ENCODE measurements at places on chromosomes 12 and 14.
A peak's percentile ranks its signal among the peaks of the same experiment; 100 is the strongest.

- DNase-seq, result no peak
Observed at GRCh38 chr14:23694085-23694948, 58.2 kb downstream of the DHRS2 start.

- no peak for DNase-seq
Observed at GRCh38 chr12:127657036-127657435, 609.9 kb upstream of the TMEM132C start.

DNA sequence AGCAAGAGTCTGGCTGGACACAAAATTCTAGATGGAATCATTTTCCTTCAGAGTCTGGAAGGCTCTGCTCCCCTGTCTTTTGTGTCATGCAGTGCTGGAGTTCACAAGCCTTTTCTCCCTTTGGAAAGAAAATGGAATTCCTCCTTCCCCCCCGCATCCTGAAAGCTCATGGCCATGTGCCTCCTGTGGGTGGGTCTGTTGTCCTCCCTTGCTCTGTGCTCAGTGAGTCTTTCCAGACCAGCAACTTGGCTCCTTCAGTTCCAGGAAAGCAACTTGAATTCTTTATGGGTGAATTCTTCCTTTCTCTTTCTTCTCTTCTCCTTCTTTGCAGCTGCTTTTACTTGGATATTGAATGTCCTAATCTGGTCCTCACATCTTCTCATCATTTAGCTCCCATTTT lies 70.2 kb downstream of the TUNAR start:
- DNase-seq, result no peak

GRCh38 chr14:104322531-104323366 lies 184.4 kb downstream of the KIF26A start:
- DNase-seq, result no peak

- DNase-seq, result no peak
Observed at GRCh38 chr12:103144278-103144677, 186.8 kb downstream of the ASCL1 start.

GRCh38 chr12:33587784-33588712 lies 148.4 kb upstream of the SYT10 start:
- no peak for DNase-seq

GRCh38 chr14:85607651-85608081 lies 77.7 kb downstream of the FLRT2 start:
- DNase-seq, result no peak

DNA sequence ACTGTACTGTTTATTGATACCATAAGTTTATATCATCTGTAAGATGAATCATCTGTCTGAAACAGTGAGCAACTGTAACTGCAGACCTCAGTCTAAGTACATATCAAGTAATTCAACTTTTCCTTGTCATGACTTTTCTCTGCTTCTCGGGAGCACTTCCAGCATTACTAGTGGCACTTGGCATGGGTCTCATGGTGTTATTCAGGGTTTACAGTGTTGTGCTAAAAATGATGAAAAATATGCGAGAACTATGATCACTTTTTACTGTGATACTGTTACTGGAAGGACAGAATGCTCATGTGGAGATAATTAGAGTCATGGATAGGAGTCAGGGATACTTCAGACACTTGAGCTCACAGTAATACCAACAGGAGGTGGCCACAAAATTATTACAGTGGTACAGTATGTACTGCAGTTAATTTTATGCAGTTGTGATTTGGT lies 8.3 kb downstream of the KTN1 start:
- no peak for DNase-seq

GRCh38 chr14:71533800-71534199 lies 398.4 kb upstream of the RGS6 start:
- no peak for DNase-seq

DNA sequence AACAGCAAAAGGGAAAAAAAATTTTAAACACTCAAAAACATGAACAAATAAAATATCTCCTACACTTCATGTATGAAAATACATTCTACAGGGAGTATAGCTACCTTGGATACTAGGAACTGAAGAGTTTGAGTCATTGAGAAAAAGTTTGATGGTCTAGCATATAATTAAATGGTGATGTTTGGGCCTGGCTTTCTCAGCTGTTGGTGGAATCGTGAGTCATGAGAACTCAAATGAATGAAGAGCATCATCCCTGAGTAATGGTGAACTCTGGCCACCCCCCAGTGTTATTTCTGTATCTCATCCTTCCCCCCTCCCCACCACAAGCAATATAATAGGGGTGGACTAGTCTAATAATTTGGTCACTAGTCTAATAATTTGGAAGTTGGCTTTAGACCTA lies 6.7 kb upstream of the SLC6A15 start:
- no peak for DNase-seq

DNA sequence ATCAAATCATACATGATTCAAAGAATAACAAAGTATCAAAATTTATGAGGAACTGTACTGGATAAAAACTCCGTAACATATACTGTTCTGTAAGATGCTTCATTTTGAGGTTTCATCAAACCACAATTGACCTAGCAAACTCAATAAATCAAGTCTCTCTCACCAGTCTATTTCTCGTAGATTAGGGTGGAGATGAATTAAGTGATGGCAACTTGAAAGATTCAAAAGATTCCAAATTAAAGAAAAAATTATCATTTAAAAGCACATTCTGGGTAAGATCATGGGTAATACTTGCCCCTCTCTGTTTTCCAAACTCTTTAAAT lies 74.4 kb downstream of the PAPLN start:
- no peak for DNase-seq

DNA sequence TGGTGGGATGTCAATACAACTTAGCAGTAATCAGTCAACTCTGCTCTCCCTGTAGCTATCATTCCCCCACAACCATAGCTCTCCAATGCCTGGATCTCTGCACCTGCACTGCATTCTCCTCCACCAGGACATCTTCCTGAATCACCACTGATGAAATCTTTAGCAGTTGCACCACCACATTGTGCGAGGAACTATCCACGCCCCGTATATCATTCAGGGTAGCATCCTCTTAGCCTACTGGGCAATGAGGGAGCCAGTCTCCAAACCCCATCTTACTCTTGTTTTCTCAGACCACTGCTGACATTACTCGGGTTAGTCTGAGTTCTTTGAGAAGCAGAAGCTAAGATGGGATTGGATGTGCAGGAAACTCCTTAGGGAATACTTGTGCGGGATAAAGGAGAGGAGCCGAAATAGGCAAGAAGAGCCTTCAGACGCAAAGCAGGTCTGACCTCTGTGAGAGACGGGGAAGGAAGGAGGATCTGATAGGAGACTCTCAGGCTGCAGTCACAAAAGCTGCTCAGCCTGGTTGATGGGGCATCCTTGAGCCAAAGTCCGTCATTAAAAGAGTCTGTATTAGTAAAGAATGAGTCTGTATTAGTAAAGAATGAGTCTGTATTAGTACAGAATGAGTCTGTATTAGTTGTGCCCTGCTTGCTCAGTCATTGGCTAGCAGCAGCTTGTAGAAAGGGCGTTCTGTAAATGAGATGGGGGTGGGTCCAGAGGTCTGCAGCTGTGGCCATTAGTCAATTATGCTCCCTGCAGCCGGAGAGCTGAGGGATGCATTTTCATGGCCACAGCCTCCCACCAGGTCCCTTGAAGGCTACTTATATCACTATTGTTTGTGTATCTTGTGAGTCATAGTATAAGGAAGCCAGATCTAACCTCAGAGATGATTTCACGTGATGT lies 49.6 kb upstream of the RASSF3 start:
- DNase-seq, result no peak

DNA sequence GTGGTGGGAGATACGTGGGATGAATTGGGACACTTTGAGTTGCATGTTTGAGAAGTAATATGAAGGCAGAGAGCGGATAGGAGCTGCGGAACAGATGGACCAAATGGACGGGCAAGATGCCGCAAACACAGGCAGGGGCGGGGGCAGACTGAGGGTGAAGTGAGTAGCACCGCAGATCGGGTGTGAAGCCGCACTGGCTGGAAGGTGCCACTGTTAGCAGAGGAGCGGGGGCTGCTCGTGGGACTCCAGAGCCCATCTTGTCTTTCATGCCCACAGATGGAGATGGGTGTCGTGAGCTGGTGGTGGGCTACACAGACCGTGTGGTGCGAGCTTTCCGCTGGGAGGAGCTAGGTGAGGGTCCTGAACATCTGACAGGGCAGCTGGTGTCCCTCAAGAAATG lies 7.3 kb downstream of the ITFG2 start:
- no peak for DNase-seq

- DNase-seq, result no peak
Observed at GRCh38 chr12:44127966-44128710, 292.3 kb downstream of the TMEM117 start.

- no peak for DNase-seq
Observed at GRCh38 chr14:66140213-66140918, 345.8 kb upstream of the CCDC196 start.

- DNase-seq, result no peak
Observed at GRCh38 chr12:58066296-58066695, 124.9 kb downstream of the ATP23 start.

GRCh38 chr12:119578112-119578511 lies 15.5 kb upstream of the TMEM233 start:
- no peak for DNase-seq

- peak; percentile 60 for DNase-seq
Observed at GRCh38 chr14:36655963-36656686, 5.5 kb upstream of the PAX9 start.

DNA sequence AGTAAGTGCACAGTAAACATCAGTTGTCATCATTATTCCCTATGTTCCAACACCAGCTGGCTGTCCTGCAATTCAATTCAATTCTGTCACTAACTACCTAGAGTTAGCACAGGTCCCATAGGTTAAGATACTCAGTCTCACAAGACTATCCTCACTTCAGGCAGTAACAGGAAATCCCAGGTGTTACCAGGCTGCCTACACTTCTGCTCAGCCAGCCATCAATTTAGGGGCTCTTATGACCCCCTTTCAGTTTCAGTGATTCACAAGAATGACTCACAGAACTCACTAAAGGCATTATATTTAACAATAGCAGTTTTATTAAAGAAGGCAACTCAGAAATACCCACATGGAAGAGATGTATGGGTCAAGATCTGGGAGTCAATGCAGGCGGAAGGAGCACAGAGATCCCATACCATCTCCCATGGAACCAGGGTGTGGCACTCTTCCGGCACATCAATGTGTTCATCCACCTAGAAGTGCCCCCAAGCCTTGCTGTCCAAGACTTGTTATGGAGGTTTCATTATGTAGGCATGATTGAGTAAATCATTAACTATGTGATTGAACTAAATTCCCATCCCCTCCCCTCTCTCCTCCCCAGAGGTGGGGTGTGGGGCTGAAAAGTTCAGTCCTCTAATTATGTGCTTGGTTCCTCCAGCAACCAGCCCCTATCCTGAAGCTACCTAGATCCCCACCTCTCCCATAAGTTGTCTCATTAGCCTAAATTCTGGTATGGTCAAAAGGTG lies 120.8 kb upstream of the WSCD2 start:
- DNase-seq, result no peak

DNA sequence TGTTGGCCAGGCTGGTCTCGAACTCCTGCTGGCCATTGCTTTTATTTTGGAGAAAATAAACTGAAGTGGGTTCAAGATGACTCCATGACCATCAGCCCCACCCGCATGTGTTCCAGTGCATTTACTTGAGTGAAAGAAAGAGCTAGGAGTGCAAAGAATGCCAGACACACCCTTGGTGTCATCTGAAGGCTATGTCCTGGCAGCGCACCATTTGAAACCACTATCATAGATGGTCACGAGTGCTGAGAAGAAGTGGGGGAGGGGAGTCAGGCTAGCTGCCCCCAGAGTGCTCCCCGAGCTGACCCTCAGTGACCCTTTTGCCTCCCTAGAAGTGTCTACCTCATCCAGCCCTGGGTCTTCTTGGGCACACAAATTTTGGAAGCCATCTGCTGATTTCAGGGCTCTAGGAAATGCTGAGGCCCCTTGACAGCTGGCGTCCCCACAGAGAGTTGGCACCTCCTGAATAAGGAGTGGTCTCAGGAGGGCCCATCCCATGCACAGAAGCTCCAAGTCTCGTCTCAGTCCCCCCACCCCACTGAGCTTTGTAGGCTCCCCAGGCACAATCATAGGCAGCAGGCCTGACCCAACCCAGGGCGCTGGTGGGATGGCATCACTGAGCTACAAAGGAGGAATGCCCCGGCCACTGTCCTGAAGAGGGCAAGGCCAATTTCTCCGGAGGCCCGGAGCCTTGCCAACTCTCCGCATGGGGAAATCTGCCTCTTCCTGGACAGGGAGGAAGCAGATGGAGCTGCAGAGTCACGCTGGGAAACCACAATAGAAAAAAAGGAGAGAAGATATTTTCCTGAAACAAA lies 28.0 kb downstream of the PXN start:
- DNase-seq, result no peak

DNA sequence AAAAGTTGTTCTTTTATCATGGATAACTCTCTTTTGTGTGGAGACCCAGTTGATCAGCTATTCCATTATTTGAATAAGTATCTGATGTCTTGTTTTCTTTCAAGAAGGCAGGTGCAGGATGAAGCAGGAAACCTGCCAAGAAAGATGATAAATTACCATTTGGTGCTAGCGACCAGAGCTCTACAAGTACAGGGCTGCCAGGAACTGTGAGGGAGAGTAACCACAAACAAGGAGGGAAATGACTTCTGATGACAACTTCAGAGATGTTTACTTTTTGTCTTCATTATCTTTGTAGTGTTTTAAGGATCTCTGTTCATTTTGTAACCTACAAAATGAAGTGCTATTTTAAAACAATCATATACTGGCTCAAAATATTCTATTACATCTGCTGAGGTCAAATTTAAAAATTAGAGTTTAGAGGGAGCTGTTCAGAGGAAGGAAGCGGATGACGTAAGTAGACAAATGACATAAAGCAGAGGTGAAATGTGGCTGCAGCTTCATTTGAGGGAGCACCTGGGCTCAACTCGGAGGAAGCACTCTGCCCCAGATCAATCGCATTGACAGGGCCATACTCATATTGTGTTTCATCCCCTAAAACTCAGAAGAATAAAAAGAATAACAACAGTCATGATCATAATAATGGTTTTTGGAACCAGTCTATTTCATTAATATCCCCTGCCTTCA lies 226.8 kb downstream of the C12orf42 start:
- no peak for DNase-seq

- no peak for DNase-seq
Observed at GRCh38 chr14:58637040-58637390, 747 bp upstream of the DACT1 start.

Measured in NCI-H1048 (cell line).